ENCODE measurements at places on chromosomes 3 and 15.

DNA sequence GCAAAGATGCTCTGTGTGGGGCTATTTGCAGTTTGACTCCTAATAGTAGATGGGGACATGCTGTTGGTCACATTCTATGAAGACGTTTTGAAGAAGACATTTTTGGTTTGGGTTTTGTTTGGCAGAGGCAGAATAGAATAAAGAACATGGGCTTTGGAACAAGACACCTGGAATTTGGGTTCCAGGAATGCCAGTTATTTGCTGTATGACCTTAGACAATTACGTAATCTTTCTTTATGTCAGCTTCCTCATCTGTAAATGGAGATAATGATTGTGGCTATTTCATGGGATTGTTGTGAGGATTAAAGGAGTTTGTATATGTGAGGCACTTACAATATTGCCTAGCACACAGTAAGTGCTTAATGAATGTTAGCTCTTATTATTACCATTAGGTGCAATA is 91.6 kb downstream of the MESD start:
- DNase-seq: no peak

GRCh38 chr3:14796403-14797077 is 22.2 kb upstream of the FGD5 start:
- DNase-seq: no peak

DNA sequence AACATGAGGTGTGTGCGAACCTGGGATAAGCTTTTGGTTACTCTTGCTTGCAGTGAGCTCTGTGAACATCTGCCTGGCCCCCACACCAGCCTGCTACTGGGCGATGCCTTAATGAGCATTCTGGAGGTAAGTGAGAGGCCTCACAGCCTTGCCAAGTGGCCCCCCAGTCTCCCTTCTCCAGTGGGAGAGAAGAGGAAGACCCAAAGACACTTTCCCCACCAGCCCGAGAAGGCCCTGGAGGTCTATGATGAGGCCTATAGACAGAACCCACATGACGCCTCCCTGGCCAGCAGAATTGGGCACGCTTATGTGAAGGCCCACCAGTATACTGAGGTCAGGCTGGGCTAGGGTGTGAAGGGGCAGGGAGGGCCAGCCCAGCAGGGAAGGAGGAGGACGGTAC is 22.5 kb downstream of the TTC21A start:
- no peak for DNase-seq

DNA sequence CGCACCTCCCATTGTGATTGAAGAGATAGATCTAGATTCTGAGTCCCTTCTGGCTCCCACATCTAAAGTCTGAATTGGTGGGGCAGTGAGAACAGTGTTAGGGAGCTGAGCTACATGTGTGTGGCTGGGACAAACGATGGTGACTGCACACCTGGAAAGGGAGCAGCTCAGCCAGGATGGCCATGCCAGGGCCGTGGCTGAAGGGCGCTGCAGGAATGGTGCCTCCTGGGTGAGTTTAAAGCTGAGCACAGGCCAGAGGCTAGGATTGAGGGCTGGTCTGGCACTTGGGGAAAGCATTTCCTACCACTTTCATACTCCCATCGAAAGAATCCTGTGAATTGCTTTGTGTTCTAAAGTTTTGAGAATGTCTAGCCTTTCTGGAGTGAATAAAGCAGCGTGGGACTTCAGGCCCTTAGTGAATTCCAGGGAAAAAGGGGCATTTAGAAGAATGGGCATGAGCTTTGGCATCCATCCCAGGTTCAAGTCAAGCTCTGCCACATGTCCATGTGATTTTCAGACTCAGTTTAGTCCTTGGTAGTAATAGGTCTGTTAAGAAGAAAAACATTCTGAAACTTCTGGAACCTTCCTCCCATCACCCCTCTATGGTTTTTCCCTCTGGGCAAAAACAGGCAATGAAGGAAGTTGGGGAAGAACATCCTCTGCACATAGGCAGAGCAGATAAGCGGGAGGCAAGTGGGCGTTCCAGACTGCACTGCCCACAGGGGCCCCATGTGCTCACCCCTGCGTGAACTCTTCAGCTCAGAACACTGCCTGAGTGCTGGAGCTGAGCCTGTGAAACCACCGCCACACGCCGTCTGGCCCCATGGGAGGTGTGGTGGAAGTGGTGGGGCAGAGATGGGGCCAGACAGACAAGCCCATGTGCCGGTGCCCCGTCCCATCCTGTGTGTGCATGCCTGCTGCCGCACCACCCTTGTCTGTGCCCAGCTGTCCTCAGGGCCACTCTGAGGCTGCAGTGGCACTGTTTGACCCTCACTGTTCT is 12.9 kb upstream of the CPNE9 start:
- no peak for DNase-seq

- no peak for DNase-seq
These were observed 60.7 kb downstream of the ADAMTS7 start for GRCh38 chr15:78750566-78750965.

- DNase-seq: no peak
These were observed 313.3 kb downstream of the MECOM start for GRCh38 chr3:169350228-169350627.

- DNase-seq: no peak
These were observed 79.2 kb downstream of the EFL1 start for GRCh38 chr15:82183121-82184031.

- DNase-seq: no peak
These were observed 128.4 kb downstream of the RAP2B start for GRCh38 chr3:153290268-153291015.

DNA sequence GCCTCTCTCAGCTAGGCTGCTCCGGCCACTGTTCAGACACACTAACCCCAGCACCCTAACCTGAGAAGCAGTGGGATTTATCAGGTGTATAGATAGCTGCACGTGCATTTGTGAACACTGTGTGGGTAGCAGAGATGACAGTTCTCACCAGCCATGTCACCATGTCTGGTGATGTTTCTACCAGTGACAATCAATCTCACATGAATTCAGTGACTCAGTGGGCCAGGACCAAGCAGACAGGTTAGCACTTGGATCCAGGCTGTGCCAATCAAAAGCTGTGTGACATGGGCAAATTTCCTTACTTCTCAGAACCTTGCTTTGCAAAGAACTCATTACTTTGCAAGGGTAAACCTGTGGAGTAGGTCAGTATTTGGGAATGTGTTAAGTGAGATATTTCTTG is 65.3 kb upstream of the GATM start:
- no peak for DNase-seq

DNA sequence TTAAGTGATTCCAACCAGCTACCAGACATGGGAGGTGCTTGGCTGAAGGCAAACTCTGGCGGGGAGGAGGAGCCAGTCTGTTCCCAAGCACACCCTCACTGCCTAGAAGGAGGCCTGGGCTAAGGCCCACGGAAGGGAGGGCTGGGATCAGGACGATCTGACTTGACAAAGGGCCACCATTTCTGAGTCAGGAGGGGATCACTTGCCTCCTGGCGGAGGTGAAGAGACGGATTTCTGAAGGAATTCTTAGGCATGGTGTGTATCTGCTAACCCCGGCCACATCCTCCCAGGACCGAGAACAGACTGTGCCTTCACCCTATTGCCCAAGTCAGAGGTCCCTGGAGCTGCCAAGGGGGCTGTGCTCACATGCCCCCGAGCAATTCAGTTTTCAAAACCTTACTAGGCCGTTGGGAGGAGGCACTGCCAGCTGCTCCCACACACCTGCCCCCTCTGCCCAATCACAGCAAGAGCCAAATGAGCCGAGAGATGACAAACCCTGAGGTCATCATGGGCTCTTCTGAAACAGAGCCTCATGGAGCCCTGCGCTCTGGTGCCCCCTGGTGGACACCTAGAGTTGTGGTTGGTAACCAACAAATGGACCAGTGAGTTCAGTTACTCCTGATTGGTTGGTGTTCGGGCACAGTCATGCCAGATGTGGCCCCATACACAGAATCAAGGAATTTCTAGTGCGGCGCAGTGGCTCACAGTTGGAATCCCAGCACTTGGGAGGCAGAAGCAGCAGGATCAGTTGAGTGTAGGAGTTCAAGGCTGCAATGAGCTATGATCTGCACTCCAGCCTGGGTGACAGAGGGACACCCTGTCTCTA is 6.5 kb upstream of the TNK2 start:
- DNase-seq: no peak

DNA sequence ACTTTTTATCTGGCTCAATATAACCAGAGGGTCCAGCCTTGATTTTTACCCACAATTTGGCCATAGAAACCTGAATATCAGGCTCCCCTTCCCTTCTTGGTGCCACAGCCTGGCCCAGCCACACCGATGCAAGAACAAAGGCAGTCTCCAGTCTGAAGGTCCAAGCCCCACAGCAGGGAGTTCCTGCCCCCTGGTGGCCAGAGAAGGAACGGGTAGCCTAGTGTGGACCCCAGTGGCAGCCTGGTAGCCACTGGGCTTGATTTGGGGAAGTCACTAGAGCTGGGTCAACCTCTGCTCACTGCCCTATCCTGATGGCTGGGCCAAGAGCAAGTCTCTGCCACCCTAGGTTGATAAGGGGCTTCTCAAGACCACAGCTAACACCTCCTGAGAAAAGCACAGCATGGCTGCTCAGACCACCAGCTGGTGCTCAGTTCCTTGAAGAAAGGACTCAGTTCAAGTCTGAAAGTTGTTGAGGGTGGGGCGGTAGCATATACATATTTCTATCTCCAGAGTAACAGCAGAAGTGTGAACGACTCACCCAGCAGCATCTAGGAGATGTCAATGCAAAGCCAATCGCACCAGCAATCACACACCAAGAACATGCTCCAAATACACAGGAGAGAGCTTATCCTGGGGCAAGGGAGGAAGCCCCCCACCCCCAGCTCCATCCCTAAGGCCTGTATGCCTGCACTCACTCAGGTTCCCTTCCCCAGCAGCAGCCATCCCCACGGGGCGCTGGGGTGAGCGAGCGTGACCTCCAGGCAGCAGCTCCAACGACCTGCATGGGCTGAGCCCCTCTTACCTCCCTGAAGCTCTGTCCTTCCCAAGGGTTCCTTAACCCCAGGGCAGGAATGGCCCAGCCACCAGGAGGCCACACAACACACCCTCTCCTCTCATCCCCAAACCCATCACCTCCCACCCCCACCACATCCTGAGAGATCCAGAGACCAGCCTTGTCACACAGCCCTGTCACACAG is 7.6 kb downstream of the PFKFB4 start:
- peak; percentile 61 for DNase-seq

- no peak for DNase-seq
These were observed 231.1 kb upstream of the BHLHE40 start for GRCh38 chr3:4748127-4748526.

DNA sequence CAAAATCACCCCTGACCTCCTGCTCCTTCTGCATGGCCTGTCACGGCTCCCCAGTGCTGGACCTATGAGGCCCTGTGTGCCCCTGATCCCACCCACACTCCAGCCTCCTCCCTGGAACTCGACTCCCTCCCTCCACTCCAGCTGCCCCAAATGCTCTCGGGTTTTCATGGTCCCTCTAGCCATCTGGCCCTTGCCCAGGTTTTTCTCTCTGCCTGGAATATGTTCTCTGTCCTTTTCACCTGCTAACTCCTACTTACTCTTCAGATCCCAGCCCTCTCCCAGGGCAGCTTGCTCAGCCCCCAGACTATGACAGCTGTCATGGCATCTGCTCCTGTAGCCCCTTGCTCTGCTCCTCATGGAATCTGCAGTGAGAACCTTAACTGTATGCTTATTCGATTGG is 30.3 kb downstream of the DUSP7 start:
- DNase-seq: no peak

GRCh38 chr3:185572183-185572582 is 13.9 kb upstream of the SENP2 start:
- DNase-seq: no peak

DNA sequence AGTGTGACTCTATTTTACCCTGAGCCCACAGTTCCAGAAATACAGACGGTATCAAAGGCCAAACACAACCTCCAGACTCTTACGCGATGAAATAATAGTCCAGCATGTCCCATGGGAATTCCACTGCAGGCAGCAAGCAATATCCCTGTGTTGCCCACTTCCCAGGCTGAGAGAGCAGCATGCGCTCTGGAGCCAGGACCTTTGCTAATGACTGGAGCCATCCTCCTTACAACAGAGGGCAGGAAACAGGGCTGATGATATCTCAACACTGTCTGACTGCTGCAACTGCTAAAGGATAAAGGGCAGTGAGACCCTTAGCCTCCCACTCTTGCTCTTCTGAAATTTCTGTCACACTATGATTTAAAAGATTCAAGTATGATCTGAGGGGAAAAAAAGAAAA is 34.8 kb downstream of the MCF2L2 start:
- DNase-seq: no peak

DNA sequence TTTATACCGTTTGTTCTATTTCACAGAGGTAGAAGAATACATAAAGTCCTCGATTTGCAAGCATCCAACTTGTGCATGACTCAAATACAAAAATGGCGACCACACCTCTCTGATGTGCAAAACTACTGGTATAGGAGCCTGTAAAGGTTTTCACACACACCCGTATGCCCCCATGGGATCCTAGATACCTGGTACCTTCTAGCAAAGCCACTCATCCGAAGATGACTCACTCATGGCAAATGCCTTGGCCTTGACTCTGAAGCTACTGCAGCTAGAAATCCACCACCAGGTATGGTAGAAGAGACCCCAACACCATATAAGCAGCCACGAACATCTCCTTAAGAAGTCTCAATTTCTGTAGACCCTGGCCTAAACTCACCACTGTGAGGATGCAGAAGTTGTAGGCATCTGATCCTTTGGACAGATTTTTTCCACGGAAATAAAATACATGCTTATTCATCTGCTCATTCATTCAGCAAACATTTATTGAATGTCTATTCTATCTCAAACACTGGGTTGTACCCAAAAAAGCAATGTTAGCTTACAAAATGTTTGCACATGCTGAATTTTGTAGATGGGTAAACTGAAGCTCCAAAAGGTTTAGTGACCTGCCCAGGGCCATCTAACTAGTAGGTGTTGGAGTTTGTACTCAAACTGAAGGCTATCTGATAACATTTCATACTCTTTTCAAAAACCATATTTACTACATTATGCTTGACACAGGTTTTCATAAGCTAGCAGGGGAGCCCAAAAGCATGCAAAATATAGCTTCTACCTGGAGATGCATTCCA is 158.8 kb downstream of the RORA start:
- no peak for DNase-seq

DNA sequence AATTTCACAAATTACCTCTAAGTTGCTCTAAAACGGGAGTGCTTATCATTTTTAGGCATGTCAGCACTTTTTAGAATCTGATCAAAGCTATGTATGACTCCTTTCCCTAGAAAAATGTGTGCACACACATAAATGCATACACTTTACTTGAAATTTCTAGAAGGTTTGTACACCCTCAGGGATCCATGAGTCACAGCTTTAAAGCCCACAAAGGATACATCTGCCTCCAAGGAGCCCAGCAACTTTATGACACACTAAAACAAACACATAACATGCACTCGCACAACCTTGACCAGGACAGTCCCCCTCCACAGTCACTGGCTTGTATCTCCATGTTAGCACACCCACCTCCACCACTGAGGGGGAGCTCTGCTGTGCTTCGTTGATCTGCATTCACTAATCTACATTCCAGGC is 722.0 kb upstream of the CFAP20DC start:
- no peak for DNase-seq
